Stimulated activated CD4-positive, alpha-beta T cell treated with anti-CD3 and anti-CD28 coated beads, Interleukin-2, amount 100 ng/mL, for 24 hours (primary cell): ENCODE measurements at places on chromosomes 12 and 14.

DNA sequence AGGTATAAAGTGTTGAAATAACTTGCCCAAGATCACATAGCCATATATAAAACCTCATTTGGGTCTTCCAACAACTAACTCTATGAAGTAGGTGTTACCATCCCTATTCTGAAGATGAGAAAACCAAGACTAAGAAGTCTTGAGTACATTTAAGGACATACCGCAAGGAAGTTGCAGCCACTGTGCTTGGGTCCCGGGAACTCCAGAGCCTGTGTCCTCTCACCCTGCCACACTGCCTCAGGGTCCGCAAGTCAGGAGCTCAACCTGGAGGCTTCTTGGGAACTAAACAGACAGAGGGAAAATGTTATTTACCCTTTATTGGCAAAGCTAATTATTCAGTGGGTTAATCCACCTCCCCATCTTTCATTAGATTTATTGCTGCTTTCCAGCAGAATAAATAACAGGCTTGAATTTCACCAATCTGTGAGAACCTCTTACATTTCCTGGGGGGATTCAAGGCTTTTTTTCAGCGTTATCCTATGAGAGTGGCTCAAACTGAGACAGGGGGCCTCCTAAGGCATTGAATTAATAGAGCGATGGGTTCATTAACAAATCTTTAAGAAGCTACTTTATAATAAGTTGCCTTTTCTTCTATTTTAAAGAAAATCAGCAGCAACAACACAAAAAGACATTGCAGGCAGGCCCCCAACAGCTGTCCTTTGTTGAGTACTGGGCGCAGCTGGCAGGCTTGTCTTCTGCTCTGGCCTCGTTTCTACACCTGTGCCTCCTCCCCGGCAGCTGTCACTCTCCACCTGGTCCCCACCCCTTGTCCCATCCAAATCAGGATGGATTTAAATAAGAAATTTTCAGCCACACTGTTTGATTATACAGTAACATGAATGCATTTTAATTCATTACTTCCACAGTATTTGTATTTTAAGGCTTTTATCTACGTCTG, 25.3 kb downstream of the PHLDA1 start:
- no peak for DNase-seq

DNA sequence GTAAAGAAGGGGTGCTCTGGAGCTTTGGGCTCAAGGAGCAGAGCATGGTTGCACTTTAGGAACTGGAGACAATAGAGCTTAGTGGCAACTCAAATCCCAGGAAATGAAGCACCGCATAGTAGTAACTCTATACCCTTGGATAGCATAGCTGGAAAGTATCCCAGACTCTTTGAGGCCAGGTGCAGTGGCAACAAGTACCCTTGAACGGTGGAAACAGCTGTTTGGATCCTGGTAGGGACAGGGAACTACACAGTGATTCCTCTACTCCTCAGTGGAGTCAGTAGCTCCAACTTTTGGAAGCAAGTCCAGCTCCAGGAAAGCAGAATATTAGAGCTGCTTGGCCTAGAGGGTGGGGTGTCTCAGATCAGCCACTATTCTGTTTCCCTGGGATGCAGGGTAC, 129.0 kb upstream of the WSCD2 start:
- no peak for DNase-seq

DNA sequence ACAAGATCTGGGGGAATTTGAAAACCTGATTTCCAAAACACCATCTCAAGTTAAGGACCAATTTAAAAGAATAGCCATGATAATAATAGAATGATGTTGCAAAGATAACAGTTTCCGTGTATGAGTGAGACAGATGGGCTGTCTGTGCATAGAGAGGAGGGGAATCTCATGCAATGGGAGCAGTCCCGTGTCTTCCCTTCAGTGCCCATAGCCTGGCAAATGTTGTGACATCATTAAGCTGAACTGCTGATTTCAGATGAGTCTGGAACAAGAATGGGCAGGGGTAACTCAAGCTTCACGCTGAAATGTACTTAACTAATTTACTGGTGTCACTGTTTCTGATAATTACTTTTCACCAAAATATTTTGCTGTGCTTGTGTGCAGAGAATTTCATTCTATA, 454.0 kb downstream of the FOXG1 start:
- DNase-seq = no peak

DNA sequence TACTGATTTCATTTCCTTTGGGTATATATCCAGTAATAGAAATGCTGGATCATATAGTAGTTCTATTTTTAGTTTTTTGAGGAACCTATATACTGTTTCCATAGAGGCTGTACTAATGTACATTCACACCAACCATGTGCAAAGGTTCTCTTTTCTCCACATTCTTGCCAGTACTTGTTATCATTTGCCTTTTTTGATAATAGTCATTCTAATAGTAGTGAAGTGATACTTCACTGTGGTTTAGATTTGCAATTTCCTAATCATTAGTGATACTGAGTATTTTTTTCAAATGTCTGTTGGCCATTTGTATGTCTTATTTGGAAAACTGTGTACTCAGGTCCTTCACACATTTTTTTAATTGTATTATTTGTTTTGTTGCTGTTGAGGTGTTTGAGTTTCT, 148.2 kb upstream of the NAV3 start:
- DNase-seq = no peak

- DNase-seq = no peak
Observed at GRCh38 chr12:121738340-121738858, 25.8 kb downstream of the TMEM120B start.

GRCh38 chr14:51533872-51534553, 117.7 kb upstream of the FRMD6 start:
- DNase-seq = no peak

- DNase-seq = no peak
Observed at GRCh38 chr12:81079280-81080076, 1.6 kb downstream of the ACSS3 start.

GRCh38 chr12:118145113-118145797, 9.3 kb downstream of the PEBP1 start:
- no peak for DNase-seq

GRCh38 chr14:68978172-68978911, 760 bp downstream of the ACTN1 start:
- peak; percentile 65 for DNase-seq

DNA sequence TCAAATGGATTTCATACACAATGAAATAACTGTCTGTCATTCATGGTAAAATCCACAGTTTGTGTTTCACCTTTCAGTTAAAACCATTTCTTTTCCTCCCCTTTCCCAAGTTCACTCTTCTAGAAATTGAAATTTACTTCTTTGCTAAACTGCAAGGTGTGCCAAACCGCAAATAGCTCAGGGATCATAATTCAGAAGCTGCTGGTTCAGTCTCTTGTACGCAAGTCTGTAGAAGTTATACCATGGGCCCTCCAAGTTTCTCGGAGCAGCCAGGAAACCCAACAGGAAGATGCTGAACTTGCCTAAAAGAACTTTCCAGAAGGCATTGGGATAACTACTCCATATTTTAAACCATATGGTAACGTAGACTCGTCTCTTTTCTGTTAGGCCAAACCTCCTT, 268.9 kb downstream of the FLRT2 start:
- DNase-seq = no peak

- no peak for DNase-seq
Observed at GRCh38 chr14:24513009-24513408, 4.9 kb upstream of the CMA1 start.

DNA sequence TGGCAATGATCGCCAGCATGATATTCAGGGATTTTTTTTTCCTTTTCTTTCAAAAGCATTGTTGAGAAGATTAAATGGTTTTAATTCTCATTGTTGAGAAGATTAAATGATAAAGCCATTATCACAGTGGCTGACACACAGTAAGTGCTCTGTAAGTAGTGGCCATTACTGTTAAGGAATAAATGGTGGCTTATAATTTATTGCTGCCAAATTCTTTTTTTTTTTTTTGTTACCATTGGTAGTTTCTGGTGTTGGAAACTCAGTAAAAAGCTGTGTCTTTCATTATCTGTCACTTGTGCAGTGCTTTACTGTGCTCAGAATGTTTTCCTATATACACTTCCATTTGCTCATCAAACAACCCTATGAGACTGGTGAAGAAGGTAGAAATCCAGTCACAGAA, 15.3 kb downstream of the YAF2 start:
- DNase-seq = no peak

- no peak for DNase-seq
Observed at GRCh38 chr12:85280984-85281630, 1.1 kb downstream of the ALX1 start.

- DNase-seq = no peak
Observed at GRCh38 chr14:68630081-68630571, 162.7 kb downstream of the ZFP36L1 start.

DNA sequence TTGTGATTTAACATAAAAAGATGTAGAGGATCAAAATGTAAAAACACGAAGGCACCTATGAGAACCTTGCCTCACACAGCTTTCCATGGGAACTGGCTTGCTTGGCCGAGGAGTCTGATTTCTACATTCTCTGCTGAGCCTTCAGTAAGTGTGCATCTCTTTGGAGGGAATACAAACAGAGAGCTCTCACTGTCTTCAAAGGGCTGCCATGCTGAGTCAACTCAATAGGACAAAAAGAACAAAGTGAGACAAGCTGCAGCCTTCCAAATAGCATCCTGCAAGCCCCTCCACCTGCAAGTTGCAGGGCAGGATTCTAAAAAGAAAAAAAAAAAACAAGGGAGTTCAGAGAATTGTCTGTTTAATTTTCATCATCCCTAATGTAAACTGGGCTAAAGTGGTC, 411.9 kb downstream of the NELL2 start:
- no peak for DNase-seq

DNA sequence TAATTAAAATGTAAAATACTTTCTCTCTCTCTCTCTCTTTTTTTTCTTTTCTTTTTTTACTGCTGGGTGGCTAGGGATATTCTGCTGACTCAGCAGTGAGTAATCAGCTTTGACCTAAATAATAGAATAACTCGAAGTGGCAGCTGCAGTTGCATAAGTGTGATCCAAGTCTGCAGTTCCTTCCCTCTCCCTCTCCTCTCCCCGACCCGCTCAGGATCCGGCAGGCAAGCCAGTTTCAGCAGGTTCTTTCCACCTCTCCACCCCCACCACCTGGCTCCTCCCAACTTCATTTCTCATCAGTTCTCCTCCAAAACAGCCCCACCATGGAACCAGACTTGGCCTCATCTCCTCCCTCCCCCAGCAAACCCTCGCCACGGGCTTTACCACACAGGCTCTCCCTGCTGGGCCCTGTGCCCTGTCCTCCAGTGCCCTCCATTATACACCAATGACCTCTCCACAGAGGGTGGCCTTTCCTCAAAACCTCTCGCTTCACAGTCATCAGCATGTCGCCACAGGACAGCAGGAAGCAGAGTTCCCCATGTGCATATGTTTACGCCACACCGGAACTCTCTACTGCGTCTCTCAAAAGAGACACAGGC, 22.4 kb downstream of the SLC7A8 start:
- no peak for DNase-seq

GRCh38 chr12:82880442-82880901, 193.8 kb downstream of the TMTC2 start:
- DNase-seq = no peak
